ENCODE measurements at places on chromosomes 1 and 21. TPM values are rescaled to one million over a fixed set of nuclear protein-coding genes. Genes with fewer than 3 reads are reported as not detected.
A peak's percentile ranks its signal among the peaks of the same experiment; 100 is the strongest.

DNA sequence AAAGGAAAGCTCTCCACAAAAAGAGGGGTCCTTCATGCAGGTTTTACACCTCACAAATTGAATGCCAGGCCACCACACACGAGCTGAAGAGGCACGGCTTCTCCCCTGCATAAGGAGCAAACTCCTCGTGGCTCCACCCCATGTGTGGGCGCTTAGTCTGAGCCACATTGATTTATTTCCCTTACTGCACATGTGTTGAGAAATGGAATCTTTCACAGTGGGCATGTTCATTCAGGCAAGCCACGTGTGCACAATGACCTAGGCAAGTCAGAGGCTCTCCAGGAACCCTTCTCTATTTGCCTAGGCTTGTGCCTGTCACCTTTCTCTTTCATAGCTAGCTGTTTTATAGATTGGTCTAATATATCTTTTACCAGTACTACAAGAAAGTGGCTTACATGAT is 120.5 kb downstream of the LTN1 start:
- H3K4me3 ChIP-seq, result no peak overlapping the region
- H3K36me3 ChIP-seq, result peaks cover 64% of the 10 kb centered on the region
- no peaks in the 10 kb centered on the region for H3K27me3 ChIP-seq
- no peaks in the 10 kb centered on the region for H3K4me1 ChIP-seq
- no peak overlapping the region for H3K27ac ChIP-seq
- DNase-seq, result no peak

DNA sequence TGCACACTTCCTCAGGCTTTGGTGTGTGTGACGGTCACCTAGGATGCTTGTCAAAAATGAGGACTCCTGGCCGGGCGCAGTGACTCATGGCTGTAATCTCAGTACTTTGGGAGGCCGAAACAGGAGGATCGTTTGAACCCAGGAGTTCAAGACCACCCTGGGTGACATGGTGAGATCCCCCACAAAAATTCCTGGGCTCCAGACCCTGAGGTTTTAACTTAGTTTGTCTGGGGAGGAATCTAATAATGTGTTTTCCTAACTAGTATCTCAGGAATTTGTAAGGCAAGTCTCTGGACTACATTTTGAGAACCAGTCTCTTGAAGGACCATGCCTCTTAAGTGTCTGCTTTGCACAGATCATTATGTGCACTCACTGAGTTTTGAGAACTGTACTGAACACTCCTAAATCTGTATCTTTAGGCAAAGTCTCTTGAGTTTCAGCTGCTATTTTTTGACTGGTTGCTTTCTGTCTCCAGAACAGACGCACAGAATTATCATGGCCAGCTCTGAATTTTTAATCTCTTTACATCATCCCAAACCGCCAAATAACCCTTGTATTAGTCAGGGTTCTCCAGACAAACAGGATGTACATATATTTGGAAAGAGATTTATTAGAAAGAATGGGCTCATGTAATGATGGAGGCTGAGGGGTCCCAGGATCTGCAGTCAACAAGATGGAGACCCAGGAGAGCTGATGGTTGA is 45.5 kb upstream of the VANGL1 start:
- DNase-seq, result no peak
- no peaks in the 10 kb centered on the region for H3K36me3 ChIP-seq
- H3K4me3 ChIP-seq, result no peak overlapping the region
- H3K27me3 ChIP-seq, result no peaks in the 10 kb centered on the region
- no peak overlapping the region for H3K27ac ChIP-seq

DNA sequence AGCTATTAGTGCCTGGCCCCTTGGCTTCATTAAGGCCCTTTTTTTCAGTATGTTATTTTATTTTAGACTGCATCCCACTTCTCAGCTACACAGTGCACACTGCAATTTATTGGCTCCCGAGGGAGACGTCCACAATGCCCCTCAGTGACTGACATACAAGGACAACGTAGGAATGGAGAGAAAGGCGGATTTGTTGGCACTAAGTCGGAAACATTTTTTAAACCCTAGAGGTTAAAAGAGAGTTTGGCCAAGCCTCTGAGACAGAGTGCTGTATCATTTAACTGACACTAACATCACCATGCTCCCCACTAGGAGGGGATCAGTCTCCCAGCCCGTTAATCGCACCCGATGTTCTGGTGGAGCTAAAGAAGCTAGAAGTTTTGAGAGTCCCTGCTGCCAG is 45.7 kb upstream of the FOXD3 start:
- no peaks in the 10 kb centered on the region for H3K4me1 ChIP-seq
- peaks cover 47% of the 10 kb centered on the region for H3K27me3 ChIP-seq
- H3K36me3 ChIP-seq, result no peaks in the 10 kb centered on the region
- no peak overlapping the region for H3K4me3 ChIP-seq
- H3K27ac ChIP-seq, result no peak overlapping the region

- no peak for DNase-seq
- no peaks in the 10 kb centered on the region for H3K4me1 ChIP-seq
- H3K27me3 ChIP-seq, result peaks cover 50% of the 10 kb centered on the region
- H3K4me3 ChIP-seq, result no peak overlapping the region
- H3K27ac ChIP-seq, result no peak overlapping the region
Measured at GRCh38 chr1:53631622-53632310, 107.2 kb downstream of the GLIS1 start.

- DNase-seq, result peak; percentile 42
- H3K27ac ChIP-seq, result peak overlapping the region; percentile 95
- peak overlapping the region; percentile 78 for H3K4me3 ChIP-seq
- peaks cover 88% of the 10 kb centered on the region for H3K4me1 ChIP-seq
Measured at GRCh38 chr1:145961425-145962156, 2.8 kb downstream of the ANKRD34A start.

GRCh38 chr21:34915364-34915841 is 133.7 kb downstream of the RUNX1 start:
- H3K36me3 ChIP-seq, result no peaks in the 10 kb centered on the region
- no peak for DNase-seq
- H3K27ac ChIP-seq, result no peak overlapping the region
- no peaks in the 10 kb centered on the region for H3K4me1 ChIP-seq
- peaks cover 88% of the 10 kb centered on the region for H3K27me3 ChIP-seq
- no peak overlapping the region for H3K4me3 ChIP-seq

DNA sequence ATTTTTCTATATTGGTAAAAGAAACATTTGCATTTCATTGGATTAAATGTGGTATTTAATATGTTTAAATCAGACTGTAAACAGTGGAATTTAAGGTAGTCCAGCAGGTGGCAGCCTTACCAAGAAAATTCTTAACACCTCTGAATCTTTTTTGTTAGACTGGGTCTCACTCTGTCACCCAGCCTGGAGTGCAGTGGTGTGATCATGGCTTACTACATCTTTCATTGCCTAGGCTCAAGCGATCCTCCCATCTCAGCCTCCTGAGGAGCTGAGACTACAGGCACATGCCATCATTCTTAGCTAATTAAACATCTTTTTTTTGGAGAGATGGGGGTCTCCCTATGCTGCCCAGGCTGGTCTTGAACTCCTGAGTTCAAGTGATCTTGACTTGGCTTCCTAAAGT is 98.8 kb downstream of the RABGAP1L start:
- H3K27ac ChIP-seq, result no peak overlapping the region
- H3K27me3 ChIP-seq, result no peaks in the 10 kb centered on the region
- H3K4me1 ChIP-seq, result peaks cover 5% of the 10 kb centered on the region
- H3K36me3 ChIP-seq, result peaks cover 9% of the 10 kb centered on the region
- DNase-seq, result no peak

DNA sequence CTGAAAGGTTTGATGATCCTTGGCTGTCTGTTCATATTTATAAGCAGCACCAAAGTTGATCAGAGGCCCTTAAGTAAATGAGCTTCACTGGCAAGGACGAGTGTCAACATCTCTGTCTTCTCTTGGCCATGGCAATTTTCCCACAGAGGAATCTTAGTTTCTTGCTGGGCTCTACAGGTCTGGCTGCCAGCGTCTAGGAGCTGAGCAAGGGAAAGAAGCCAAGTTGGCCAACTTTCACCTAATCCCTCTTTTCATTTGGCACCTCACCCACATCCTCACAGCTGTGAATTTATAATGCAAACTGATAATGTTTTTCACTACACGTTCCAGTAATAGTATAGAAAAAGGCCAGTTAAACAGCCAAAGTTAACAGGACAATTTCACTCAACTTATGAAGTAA is 99.0 kb upstream of the LBR start:
- no peak overlapping the region for H3K27ac ChIP-seq
- no peaks in the 10 kb centered on the region for H3K27me3 ChIP-seq
- no peaks in the 10 kb centered on the region for H3K36me3 ChIP-seq
- H3K4me1 ChIP-seq, result peaks cover 34% of the 10 kb centered on the region

Gene FCRL5
- not detected for total RNA-seq

GRCh38 chr1:202835548-202836072 is 24.9 kb downstream of the PCAT6 start:
- no peak overlapping the region for H3K27ac ChIP-seq
- no peak for DNase-seq
- no peak overlapping the region for H3K4me3 ChIP-seq
- H3K27me3 ChIP-seq, result peaks cover 6% of the 10 kb centered on the region

Gene BCAN
- 0.05 TPM for total RNA-seq

Gene PPIAL4G
- total RNA-seq, result not detected
